LHCN-M2 (cell line): ENCODE measurements at places on chromosomes 11 and 22.

DNA sequence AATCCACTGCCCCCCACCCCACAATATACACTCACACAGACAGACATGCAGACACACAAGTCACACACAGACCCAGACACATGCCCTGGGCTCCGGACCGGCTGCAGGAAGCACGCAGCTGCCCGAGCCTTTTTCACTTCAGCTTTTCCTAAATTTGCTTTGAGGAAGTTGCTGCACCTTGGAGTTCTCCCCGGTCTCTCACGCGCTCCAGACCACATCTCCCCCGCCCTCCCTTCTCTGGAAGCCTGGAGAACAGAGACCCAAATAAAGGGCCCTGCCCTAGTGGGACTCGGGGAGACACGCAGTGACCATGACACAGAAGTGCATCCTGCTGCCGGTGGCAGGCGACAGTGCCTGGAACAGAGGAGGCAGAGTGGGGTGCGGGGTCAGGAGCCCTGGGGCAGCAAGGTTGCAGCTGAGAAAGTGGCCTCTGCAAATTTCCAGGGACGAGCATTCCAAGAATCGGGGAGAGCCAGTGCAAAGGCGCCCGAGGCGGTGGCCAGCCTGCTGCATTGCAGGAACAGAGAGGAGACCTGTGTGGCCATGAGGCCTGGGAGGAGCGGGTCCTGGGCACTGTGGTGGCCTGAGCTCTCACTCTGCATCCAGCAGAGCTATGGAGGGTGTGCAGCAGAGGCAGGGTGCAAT lies 19.1 kb downstream of the RPL3 start:
- no peak for DNase-seq

DNA sequence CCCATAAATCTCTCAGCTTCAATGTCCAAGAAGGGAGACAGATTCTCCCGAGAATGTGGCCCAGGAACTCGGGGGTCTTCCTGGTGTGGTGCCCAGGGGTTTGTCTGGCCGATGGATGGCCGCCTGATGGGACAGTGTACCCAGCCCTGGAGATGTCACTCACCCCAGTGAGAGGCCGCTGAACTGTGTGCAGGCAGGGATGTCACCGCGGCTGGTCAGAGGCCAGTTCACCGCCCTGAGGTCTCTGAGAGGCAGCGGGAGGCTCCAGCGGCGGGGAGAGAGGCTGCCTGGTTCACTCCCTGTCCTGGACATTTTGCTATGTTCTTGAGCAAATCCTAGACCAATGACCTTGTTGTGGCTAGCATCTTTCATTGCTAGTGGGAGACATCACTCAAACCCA lies 1349.5 kb downstream of the BRD1 start:
- DNase-seq = no peak

GRCh38 chr22:23072077-23072910 lies 2.0 kb downstream of the GNAZ start:
- peak; percentile 13 for DNase-seq

- DNase-seq = peak; percentile 10
These were observed 53.6 kb downstream of the BCR start for GRCh38 chr22:23233752-23234408.

GRCh38 chr11:65487467-65488272 lies 11.2 kb upstream of the MALAT1 start:
- DNase-seq = peak; percentile 100

GRCh38 chr22:20774882-20775281 lies 969 bp downstream of the SERPIND1 start:
- DNase-seq = no peak
